Activated T-helper 2 cell treated with anti-CD3 and anti-CD28 coated beads, Interferon-gamma antibody, Interleukin-2, Interleukin-4, amounts not matched to agents 10 μg/mL and 5 μg/mL and 100 μg/mL, durations not matched to agents 14 hours and 24 hours and 36 hours (primary cell): ENCODE measurements at places on chromosomes 6 and 20. TPM values are rescaled to one million over a fixed set of nuclear protein-coding genes. Genes with fewer than 3 reads are reported as not detected.

- no peak for DNase-seq
- H3K4me1 ChIP-seq = no peaks in the 10 kb centered on the region
- no peaks in the 10 kb centered on the region for H3K36me3 ChIP-seq
- H3K27me3 ChIP-seq = peaks cover 4% of the 10 kb centered on the region
- H3K27ac ChIP-seq = no peak overlapping the region
These were observed 81.1 kb upstream of the GPR6 start for GRCh38 chr6:109897025-109897424.

Gene PRDM13
- total RNA-seq = not detected in 2 replicates

Gene VSTM2L
- total RNA-seq = 0.23 TPM in 1 of 2 replicates, not detected in the other

DNA sequence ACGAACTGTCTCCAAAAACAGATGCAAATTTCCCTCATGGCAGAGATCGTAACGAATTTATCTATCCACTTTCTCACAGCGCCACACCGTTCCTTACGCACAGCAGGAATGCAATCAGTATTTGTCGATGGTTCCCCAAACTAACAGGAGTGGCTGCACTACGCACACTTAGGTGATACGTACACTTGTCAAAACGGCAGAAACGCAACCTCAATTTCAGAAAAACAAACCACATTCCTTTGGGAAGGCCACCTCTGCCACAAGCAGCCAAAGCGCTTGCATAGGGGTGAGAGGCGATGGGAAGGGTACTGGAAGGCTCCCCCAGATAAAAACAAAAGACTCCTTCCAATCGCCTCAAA is 638 bp downstream of the MDN1 start:
- DNase-seq = no peak
- H3K4me1 ChIP-seq = peaks cover 27% of the 10 kb centered on the region
- H3K27ac ChIP-seq = peak overlapping the region; percentile 97
- no peaks in the 10 kb centered on the region for H3K27me3 ChIP-seq

GRCh38 chr20:9227896-9228615 is 159.2 kb downstream of the PLCB4 start:
- H3K27ac ChIP-seq = no peak overlapping the region
- H3K4me1 ChIP-seq = no peaks in the 10 kb centered on the region
- H3K36me3 ChIP-seq = no peaks in the 10 kb centered on the region
- no peaks in the 10 kb centered on the region for H3K27me3 ChIP-seq
- no peak for DNase-seq

- H3K27me3 ChIP-seq = no peaks in the 10 kb centered on the region
- H3K36me3 ChIP-seq = peaks cover 28% of the 10 kb centered on the region
- H3K4me1 ChIP-seq = peaks cover 28% of the 10 kb centered on the region
- DNase-seq = no peak
These were observed at the start of gene CLDN20 for GRCh38 chr6:155263373-155264063. Gene CLDN20, plus strand, starts transcription at chr6:155264013. Its CDS starts 11,707 bp downstream, at chr6:155275720.

GRCh38 chr6:91267246-91267645 is 680.4 kb upstream of the MAP3K7 start:
- no peak overlapping the region for H3K27ac ChIP-seq
- no peaks in the 10 kb centered on the region for H3K27me3 ChIP-seq
- no peak overlapping the region for H3K4me3 ChIP-seq
- DNase-seq = no peak
- no peaks in the 10 kb centered on the region for H3K36me3 ChIP-seq

Gene ADTRP
- 0.67 and 1.6 TPM in 2 replicates for total RNA-seq

GRCh38 chr6:12614456-12614855 is 102.1 kb upstream of the PHACTR1 start:
- no peak overlapping the region for H3K27ac ChIP-seq
- H3K4me1 ChIP-seq = no peaks in the 10 kb centered on the region
- H3K27me3 ChIP-seq = peaks cover 7% of the 10 kb centered on the region

GRCh38 chr6:150537893-150538292 is 61.8 kb upstream of the PLEKHG1 start:
- no peak for DNase-seq
- H3K27ac ChIP-seq = no peak overlapping the region
- H3K4me3 ChIP-seq = no peak overlapping the region
- peaks cover 12% of the 10 kb centered on the region for H3K27me3 ChIP-seq

DNA sequence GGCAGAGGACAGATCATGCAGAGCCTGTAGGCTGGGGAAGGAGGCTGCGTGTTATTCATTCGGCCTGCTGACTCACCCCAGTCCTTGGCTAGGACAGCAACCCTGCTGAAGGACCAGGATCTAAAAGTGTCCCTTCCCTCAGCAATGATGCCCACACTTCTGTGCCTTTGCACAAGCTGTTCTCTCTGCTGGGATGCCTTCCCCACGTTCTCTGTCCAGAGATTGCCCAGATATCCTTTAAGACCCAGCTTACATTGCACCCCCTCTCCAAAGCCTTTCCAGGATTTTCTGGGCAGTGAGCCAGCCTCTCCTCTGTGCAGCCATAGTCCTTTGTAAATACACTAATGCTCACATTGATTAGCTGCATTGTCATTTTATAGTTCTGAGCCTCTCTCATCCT is 99.3 kb upstream of the CHD6 start:
- no peak for DNase-seq
- no peaks in the 10 kb centered on the region for H3K27me3 ChIP-seq
- no peaks in the 10 kb centered on the region for H3K4me1 ChIP-seq
- H3K27ac ChIP-seq = no peak overlapping the region
- no peaks in the 10 kb centered on the region for H3K36me3 ChIP-seq
- H3K4me3 ChIP-seq = no peak overlapping the region

DNA sequence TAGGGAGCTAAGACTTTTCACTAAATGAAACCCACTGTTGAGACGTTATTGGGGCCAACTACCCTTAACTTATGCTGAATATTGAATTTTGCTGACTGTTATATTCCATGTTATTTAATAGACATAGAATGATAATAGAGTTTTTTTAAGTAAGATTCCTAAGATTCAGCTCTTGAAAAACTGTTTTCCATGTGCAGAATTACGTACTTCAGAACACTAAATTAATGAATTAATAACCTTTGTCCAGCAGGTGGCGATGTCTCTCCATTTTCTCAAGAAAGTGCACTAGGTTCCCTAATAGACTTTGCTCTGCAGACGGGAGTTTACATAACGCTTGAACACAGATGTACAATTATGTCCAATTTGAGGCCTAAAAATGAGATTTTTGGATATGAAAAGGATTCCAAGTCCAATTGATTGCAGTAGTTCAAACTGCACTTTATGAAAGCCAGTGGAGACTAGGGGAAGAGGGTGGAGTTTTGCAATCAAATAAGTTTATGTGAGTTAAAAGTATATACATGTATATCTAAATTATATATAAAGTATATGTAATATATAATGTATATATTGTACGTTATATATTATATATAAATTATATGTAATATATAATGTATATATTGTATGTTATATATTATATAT is 282.1 kb downstream of the UST start:
- H3K36me3 ChIP-seq = peaks cover 21% of the 10 kb centered on the region
- peaks cover 44% of the 10 kb centered on the region for H3K4me1 ChIP-seq
- H3K27ac ChIP-seq = peak overlapping the region; percentile 75

Gene CRNKL1
- 19.3 and 20.1 TPM in 2 replicates for total RNA-seq

Gene TRIM31
- not detected in 2 replicates for total RNA-seq

- no peak for DNase-seq
- no peaks in the 10 kb centered on the region for H3K36me3 ChIP-seq
- H3K27me3 ChIP-seq = no peaks in the 10 kb centered on the region
- no peak overlapping the region for H3K4me3 ChIP-seq
These were observed 501.5 kb upstream of the FLRT3 start for GRCh38 chr20:14838663-14839628.

Gene RBM12
- total RNA-seq = 147 and 148 TPM in 2 replicates

GRCh38 chr6:7269816-7270215 is 43.2 kb downstream of the SSR1 start:
- DNase-seq = no peak
- H3K27me3 ChIP-seq = peaks cover 4% of the 10 kb centered on the region
- H3K36me3 ChIP-seq = no peaks in the 10 kb centered on the region

DNA sequence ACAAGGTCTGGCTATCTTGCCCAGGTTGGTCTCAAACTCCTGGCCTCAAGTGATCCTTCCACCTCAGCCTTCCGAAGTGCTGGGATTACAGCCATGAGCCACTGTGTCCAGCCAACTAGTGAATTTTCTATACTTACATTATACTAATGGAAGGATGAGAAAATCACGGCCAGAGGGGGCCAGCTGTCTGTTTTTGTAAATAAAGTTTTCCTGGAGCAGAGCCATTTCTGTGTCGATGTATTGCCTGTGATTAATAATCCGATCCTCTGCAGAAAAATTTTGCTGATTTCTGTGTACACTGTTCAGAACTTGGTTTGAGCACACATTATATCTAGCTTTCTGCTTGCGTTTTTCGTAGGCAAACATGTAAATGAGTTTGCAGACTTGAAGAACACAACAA is 28.8 kb downstream of the PTPRT start:
- H3K27me3 ChIP-seq = no peaks in the 10 kb centered on the region
- H3K4me1 ChIP-seq = no peaks in the 10 kb centered on the region
- no peak overlapping the region for H3K4me3 ChIP-seq
- no peak for DNase-seq
- H3K27ac ChIP-seq = no peak overlapping the region

Gene RUNX2
- total RNA-seq = 60.8 and 65.4 TPM in 2 replicates

Gene DEFB124
- total RNA-seq = not detected in 2 replicates

Gene CNKSR3
- 0.09 and 0.11 TPM in 2 replicates for total RNA-seq

GRCh38 chr20:58550275-58551059 is 35.3 kb upstream of the APCDD1L start:
- no peak for DNase-seq
- H3K27me3 ChIP-seq = peaks cover 14% of the 10 kb centered on the region
- H3K4me3 ChIP-seq = no peak overlapping the region
- H3K27ac ChIP-seq = no peak overlapping the region

- H3K4me1 ChIP-seq = peaks cover 13% of the 10 kb centered on the region
- H3K36me3 ChIP-seq = no peaks in the 10 kb centered on the region
- H3K27me3 ChIP-seq = no peaks in the 10 kb centered on the region
These were observed 21.9 kb downstream of the SGK1 start for GRCh38 chr6:134295953-134296553.

Gene HCRTR2
- total RNA-seq = not detected in 2 replicates

DNA sequence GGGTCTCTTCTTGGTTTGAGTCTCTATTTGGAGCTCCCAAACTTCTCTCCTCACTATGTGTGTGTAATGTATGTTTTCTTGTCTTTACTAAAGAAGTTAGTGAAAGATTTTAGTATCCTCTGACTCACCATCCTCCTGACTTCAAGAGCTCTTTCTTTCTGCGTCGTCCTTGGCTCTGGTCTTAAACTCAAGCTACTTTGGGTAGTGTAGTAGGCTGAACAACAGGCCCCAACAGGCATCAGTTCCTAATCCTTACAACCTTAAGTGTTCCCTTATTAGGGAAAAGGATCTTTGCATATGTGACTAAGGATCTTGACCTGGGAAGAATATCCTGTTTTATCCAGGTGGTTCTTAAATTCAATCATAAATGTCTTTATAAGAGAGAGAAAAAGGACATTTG is 810.2 kb downstream of the MAFB start:
- no peaks in the 10 kb centered on the region for H3K27me3 ChIP-seq
- H3K4me3 ChIP-seq = no peak overlapping the region
- H3K36me3 ChIP-seq = no peaks in the 10 kb centered on the region
- no peak overlapping the region for H3K27ac ChIP-seq

Gene SLC22A3
- total RNA-seq = not detected in 2 replicates

Gene FAM8A1
- 4.8 and 4.9 TPM in 2 replicates for total RNA-seq

- DNase-seq = no peak
- H3K27ac ChIP-seq = no peak overlapping the region
These were observed 11.9 kb downstream of the CUL9 start for GRCh38 chr6:43193929-43194328.

DNA sequence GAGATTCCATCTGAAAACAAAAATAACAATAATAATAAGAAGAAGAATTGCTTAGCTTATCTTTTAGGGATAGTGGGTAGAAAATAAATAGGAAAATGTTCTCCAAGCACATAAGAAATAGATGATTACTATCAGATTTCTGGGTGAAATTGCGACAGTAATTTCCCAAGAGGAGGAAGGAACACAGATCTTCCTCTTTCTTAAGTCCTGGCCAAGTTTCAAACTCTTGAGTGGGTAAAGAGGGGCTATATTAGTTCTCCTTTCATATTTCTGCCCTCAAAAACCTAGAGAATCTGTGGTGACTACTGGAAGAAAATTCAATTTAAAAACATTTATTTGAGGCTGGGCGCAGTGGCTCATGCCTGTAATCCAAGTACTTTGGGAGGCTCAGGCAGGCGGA is 63.7 kb downstream of the PHACTR2 start:
- no peaks in the 10 kb centered on the region for H3K27me3 ChIP-seq
- no peak for DNase-seq
- no peak overlapping the region for H3K4me3 ChIP-seq

Gene LRRN4
- 0.11 TPM in 1 of 2 replicates, not detected in the other for total RNA-seq

Gene PRELID3B
- total RNA-seq = 106 and 112 TPM in 2 replicates

Gene CDSN
- not detected in 2 replicates for total RNA-seq

Gene RIMS1
- not detected in 2 replicates for total RNA-seq

- no peaks in the 10 kb centered on the region for H3K27me3 ChIP-seq
- peaks cover 10% of the 10 kb centered on the region for H3K36me3 ChIP-seq
- DNase-seq = no peak
- no peak overlapping the region for H3K4me3 ChIP-seq
These were observed 9.6 kb downstream of the DSTN start for GRCh38 chr20:17579369-17580039.

DNA sequence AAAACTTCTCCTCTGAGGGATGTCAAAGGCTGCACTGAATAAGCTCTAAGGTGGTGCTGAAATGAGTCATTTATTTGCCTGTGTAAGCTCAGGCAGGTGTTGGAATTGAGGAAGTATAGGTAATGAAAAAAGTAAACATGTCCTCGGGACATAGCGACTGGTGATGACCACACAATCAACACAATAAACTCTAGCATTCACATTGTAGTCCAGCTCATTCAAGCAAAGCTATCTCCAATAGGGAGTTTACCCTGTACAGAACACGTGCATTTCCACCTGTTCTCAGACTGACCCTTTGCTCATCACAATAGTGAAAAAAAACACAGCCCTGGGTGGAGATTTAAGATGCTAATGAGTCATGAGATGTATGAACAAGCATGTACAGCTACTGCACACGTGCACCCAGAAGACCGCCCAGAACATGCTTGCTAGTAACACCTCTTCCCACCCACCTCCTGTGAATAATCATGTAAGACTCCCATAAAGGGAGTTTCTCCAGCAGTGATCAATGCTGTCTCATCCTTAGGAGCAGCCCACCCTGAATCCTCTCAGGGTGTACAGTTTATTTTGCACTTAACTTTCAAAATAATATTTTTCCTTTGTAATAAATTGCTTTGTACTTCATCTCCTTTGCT is 33.0 kb upstream of the POU5F1 start:
- no peaks in the 10 kb centered on the region for H3K27me3 ChIP-seq
- peak overlapping the region; percentile 90 for H3K4me3 ChIP-seq
- H3K4me1 ChIP-seq = peaks cover 41% of the 10 kb centered on the region
- peak; percentile 51 for DNase-seq
- H3K36me3 ChIP-seq = peaks cover 30% of the 10 kb centered on the region

DNA sequence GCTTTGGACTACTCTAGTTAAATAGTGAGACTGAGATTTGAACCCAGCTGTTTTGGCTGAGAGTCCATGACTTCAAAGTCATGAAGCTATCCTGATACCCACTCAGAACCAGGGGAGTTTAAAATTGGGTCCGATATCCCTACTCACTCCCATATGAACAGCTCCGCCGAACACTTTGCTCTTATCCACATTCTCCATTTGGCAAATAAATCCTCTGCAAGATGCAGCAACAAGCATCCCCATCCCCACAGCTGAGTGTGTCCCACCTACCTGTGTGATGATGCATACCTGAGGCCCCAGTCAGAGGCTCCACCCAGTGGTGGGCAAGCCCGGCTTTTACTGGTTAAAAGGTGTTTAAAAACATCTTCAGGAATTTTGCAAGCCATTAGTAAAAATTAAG is 108.3 kb upstream of the SLC24A3 start:
- H3K4me3 ChIP-seq = no peak overlapping the region
- no peak for DNase-seq
- no peaks in the 10 kb centered on the region for H3K27me3 ChIP-seq
- H3K27ac ChIP-seq = no peak overlapping the region
- H3K4me1 ChIP-seq = no peaks in the 10 kb centered on the region
- H3K36me3 ChIP-seq = no peaks in the 10 kb centered on the region
